ENCODE measurements at places on chromosomes 2 and 18.

DNA sequence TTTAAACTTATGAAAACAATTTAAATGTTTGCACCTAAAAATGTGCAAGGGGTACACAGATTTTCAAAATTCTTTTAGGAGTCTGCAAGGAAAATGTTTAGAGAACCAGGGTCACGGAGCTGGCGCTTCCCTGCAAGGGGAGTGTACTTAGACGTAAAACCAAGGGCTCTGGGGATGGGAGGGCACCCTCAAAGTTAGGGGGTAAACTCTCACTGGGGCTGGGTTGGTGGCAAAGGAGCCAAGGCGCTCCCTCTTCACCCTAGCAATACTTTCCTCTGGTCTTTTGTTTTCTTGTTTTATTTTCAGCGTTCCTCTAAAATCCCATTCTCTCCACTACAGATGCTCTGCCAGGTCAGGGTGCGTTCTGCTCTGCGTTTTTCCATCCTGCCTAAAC is 20.0 kb downstream of the TMEM247 start:
- DNase-seq: no peak

- DNase-seq: no peak
Observed at GRCh38 chr2:183803596-183803995, 679.4 kb downstream of the NUP35 start.

- no peak for DNase-seq
Observed at GRCh38 chr2:11279398-11279797, 65.0 kb downstream of the ROCK2 start.

- DNase-seq: no peak
Observed at GRCh38 chr18:51398104-51398503, 200.6 kb upstream of the MEX3C start.

- no peak for DNase-seq
Observed at GRCh38 chr2:192877159-192877558, 682.4 kb upstream of the TMEFF2 start.

DNA sequence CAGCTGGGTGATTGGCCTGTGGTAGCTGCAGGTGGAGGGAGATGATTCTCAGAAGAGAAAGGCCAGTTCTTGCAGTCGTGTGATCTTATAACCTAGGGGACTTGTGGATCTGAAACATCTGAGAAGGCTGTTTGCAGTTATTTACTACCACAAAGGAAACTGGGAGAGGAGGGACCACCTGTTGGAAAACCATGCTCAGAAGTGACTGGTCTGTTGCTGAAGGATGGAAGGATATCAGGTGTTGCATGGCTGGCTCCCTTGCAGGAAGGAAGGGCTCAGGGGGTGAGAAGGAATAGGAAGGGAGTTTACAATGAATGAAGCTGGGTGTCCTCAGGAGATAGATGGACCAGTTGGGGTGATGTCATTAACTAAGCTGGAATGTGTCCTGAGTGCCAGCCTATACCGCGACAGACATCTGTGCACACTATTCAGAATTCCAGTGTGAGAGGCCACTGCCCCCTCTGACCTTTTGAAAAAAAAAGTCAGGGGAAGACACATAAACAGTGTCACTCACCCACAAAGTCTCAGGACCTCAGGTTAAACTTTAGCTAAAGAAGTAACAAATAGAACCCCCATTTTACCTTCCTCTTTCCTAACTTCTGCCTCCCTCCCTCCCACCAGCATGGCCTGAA is 17.5 kb downstream of the IGFBP2 start:
- no peak for DNase-seq

DNA sequence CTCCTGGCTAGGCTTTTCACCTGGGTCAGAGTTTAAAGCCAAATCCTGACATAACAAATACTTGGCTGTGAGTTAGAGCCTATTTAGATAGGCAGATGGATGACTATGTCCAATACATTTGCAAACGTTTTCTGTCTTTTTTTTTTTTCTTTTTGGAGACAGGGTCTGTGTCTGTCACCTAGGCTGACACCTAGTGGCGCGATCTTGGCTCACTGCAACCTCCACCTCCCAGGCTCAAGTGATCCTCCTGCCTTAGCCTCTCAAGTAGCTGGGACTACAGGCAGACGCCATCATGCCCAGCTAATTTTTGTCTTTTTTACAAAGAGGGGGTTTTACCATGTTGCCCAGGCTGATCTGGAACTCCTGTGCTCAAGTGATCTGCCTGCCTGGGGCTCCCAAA is 124.8 kb downstream of the DYM start:
- peak; percentile 23 for DNase-seq

DNA sequence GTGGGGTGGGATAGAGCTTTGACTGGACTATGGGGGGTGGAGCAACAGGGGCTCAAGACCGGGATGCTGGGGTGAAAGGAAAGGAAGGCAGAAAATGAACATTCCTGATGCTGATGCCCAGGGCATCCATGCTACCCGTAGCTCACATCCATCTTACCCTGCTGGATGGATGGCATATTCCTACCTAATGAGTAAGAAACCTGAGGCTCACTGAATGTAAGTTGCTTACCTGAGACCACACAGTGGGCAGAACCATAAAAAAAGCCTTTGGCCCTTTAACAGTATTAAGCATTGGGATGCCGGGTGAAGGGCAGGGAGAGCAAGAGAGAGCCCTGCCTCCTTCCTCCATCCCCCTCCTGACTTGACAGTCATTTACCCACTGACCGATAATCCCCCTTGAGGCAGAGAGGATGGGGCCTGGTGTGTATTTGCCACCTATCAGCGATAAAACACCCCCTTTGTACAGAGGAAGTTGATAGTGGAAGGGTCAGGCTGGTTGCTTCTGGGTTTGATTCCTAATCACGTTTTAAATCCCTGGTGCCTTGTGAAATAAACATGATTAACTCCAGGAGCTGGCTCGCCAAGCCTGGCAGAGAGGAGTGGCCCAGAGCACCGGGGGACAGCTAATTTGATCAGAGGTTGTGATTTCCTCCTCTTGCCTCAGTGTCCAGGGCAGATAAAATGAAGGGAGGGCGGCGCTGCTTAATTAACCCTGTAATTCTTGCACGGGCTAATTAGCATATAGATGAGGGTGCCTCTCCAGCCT is 105.9 kb upstream of the HS6ST1 start:
- peak; percentile 37 for DNase-seq

- no peak for DNase-seq
Observed at GRCh38 chr18:41144441-41144840, 810.6 kb upstream of the PIK3C3 start.

GRCh38 chr18:76567835-76568445 is 72.9 kb upstream of the ZNF516 start:
- no peak for DNase-seq

DNA sequence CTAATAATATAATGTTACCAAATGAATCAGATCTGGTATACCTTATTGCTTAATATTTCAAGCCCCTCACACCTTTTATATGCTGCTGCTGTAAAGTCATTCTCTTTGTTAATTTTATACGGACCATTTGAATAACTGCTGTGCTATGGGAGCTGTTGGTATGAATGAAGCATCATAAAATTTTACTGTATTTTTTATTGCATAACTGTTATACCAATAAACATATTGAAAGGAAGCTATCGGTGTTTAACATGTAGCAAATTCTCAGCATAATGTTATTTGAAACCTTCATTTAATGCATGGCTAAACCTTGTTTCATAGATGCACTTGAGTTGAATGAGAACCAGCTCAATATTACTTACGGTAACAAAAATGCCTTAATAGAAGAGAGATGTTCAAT is 1040.3 kb downstream of the SOCS6 start:
- DNase-seq: no peak
